ENCODE measurements at places on chromosomes 11 and 22. TPM values are rescaled to one million over a fixed set of nuclear protein-coding genes. Genes with fewer than 3 reads are reported as not detected.

- no peaks in the 10 kb centered on the region for H3K27me3 ChIP-seq
- no peaks in the 10 kb centered on the region for H3K36me3 ChIP-seq
- no peak overlapping the region for H3K4me3 ChIP-seq
- peaks cover 20% of the 10 kb centered on the region for H3K4me1 ChIP-seq
Observed at GRCh38 chr11:86514453-86514852, 139.8 kb downstream of the CCDC81 start.

GRCh38 chr11:60847281-60847680, 5.4 kb downstream of the CCDC86 start:
- no peaks in the 10 kb centered on the region for H3K27me3 ChIP-seq
- H3K4me3 ChIP-seq, result no peak overlapping the region
- H3K36me3 ChIP-seq, result no peaks in the 10 kb centered on the region
- peaks cover 30% of the 10 kb centered on the region for H3K4me1 ChIP-seq
- no peak for DNase-seq
- H3K27ac ChIP-seq, result no peak overlapping the region

DNA sequence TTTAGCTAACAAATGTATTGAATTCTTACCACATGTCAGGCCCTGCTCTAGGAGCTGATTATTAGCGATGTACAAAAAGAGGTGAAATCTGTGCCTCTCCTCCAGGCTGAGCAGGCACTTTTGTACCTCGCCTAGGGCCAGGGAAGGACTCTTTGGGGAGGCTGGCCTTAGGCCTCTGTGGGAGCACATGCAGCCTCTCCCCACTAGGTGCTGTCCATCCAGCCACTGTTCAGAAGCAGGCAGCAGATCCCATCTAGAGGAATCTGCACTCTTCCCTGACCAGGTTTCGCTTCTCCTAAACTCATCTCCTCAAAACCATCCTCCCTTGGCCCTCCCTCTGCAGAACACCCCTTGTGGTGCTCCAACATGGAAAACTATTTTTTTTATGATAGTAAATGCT, 51.9 kb upstream of the WT1 start:
- no peak overlapping the region for H3K27ac ChIP-seq
- H3K4me1 ChIP-seq, result no peaks in the 10 kb centered on the region
- H3K36me3 ChIP-seq, result no peaks in the 10 kb centered on the region
- no peak overlapping the region for H3K4me3 ChIP-seq
- no peak for DNase-seq

IL18BP gene
- 10.7 TPM for total RNA-seq

CDKN1C gene
- 80.0 TPM for total RNA-seq

Measured in neural crest cell (in vitro differentiated cells).